H54 (cell line): ENCODE measurements at places on chromosomes 7 and 10.

DNA sequence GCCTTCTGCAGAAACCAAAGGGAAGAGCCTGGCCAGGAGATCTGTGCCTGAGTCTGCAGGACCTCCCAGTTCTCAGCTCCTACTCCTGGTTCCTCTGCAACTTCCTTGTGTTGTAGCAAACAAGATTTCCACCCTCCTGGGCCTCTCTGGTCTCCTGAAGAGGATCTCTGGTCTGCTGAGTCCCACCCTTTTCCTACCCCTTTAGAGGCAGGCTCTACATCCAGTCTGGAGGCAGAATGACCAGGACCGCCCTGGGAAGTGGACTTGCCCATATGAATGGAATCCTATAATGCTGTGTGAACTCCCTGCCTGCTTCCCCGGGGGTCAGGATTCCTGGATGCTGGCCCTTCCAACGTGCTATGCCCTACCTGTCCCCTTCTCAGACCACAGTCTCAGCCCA is 3.2 kb downstream of the DENND2A start:
- no peak for DNase-seq

- DNase-seq, result no peak
These were observed 43.3 kb downstream of the LYZL1 start for GRCh38 chr10:29332061-29332760.

- no peak for DNase-seq
These were observed 82.6 kb upstream of the OIT3 start for GRCh38 chr10:72810976-72811375.

DNA sequence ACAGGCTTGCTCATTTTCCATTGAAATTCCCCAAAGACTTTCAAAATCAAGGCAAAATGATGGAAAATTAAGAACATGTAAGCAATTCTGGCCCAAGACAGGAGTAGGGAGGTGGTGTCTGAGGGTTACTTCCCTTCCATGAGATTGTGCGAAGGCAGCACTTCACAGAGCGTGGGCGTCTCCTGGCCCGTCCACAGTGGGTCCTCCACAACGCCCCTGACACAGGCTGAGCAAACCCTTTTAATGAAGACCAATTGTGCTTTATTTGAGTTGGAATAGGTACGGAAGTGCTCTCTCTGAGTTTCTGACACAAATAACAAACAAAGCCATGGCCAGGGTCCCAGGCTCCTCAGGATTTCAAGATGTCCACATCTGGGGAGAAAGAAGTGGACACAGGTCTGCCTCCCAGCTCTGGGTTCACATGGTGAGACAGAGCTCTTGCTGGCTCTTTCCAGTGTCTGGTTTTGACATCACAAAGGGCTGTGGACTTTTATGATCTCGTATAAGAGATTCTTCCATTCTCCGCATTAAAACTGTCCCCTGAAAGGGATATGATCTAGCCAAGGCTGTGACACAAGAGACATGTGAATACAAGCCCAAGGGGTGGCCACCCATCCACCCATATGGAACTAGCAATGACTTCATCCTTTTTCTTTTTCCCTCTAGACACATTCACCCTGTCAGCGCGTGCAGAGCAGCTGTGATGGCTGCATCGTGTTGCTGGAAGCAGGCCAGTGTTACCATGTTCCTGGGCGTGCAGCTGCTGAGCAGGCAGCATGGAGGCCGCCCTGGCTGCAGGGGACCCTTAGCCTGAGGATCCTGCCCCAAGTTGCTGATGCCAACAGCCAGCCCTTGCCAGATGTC is 145.6 kb downstream of the ADAM12 start:
- no peak for DNase-seq

GRCh38 chr10:124534826-124535601 is 73.4 kb downstream of the LHPP start:
- DNase-seq, result no peak

GRCh38 chr7:151764056-151764920 is 112.6 kb downstream of the PRKAG2 start:
- no peak for DNase-seq

DNA sequence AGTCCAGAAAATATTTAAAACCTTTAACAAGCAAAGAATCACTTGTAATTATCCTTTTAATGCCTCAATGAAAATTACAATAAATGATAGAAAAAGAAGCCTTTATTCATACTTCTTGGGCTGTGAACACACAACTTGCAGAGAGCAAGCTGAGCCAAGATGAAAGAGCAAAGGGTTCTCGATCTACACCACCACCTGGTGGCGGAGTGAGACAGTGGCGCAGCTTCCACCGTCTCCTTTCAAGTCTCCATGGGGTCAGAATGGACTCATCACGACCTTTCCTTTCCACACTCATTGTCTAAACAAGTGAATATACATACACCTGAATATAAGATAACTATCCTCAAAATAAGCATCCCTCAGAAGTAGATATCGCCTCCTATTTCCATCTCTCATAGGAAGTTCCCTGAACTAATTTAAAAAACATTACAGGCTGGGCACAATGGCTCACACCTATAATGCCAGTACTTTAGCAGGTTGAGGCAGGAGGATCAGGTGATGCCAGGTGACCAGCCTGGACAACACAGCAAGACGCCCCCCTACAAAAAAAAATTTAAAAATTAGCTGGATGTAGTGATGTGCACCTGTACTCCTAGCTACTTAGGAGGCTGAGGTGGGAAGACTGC is 40.7 kb downstream of the ATE1 start:
- peak; percentile 24 for DNase-seq

GRCh38 chr10:96967847-96968246 is 135.7 kb downstream of the LCOR start:
- DNase-seq, result no peak

GRCh38 chr10:6979371-6979770 is 399.3 kb upstream of the PRKCQ start:
- DNase-seq, result no peak

DNA sequence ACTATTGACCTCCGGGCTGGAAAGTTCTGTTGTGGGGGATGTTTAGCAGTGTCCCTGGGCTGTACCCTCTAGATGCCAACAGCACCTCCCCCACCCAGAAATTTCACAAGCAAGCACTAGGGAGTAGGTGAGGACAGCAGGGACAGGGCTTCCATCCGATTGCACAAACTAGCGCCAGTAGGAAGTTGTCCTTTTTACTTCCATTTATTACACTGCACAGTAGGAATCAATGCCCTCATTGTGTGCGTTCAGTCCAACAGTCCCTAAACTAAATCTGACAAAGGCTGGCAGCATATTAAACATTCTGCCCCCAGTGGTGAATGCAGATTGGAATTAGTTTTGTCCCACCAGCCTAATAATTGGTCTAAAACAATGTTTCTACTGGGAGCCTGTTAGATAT is 6.4 kb upstream of the SOSTDC1 start:
- DNase-seq, result no peak
